ENCODE measurements at places on chromosomes 1 and 21.

- DNase-seq: no peak
Observed at GRCh38 chr1:112263453-112263852, 132.6 kb upstream of the CTTNBP2NL start.

DNA sequence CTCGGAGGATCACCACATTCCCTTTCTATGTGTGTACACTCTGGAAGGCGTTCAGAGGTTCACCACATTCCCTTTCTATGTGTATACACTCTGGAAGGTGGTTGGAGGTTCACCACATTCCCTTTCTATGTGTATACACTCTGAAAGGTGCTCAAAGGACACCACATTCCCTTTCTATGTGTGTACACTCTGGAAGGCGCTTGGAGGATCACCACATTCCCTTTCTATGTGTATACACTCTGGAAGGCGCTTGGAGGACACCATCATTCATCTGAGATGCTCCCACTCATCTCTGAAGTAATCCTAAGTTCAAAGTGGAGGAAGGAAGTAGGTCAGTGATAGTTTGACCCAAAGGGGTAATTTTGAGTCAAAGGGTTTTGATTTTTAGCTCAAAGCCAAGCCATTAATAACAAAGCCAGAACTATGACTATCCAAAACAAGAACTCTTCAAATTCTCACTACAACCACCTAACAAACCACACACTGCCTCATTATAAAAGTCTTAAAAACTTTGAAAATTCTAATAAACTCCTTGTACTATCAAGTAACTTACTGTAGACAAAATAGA is 32.9 kb downstream of the NRIP1 start:
- DNase-seq: no peak

- no peak for DNase-seq
Observed at GRCh38 chr1:36239941-36240637, 15.8 kb downstream of the THRAP3 start.

DNA sequence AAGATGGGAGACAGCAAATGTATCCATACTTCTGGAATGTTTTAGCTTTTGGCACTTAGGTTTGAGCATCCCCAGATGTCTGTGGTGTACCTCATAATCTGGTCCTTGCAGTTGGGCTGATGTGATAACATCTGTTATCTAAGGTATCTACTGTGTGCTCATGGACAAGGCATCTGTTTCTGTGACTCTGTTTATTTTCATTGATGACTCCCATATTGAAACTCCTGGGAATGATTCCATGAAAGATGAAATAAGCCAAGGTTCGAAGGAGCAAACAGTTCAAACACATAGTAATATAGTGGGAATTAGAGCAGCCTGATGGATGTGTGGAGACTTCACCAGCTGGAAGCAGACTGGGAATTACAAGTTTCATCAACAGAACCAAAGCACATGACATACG is 20.7 kb upstream of the TRIM45 start:
- no peak for DNase-seq

DNA sequence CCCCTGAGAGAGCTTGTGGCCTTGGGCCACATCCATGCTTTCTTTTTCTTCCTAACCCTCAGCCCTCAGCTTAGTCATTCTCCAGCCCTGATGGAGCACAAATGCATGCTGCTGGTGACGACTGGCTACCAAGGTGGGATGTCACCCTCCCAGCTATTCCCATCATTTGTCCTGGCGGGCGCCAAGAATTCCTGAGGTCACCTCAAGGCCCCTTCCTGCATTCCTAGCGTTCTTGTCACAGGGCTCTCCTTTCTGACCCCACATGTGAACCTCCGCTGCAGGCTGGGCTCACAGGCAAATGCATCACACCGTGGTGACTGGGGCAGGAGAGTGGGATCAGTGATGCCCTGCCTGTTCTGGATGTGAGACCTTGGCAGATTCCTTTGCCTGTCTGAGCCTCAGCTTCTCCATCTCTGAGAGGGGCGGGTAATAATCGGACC is 53.4 kb upstream of the IFFO2 start:
- no peak for DNase-seq

Measured in naive thymus-derived CD8-positive, alpha-beta T cell (primary cell).